Right cardiac atrium (tissue), 5 donors: ENCODE measurements at places on chromosomes 6 and 20.
A peak's percentile ranks its signal among the peaks of the same experiment; 100 is the strongest.

GRCh38 chr6:39338397-39338796, 15.9 kb upstream of the KCNK16 start:
- no peak for DNase-seq

- no peak for DNase-seq
Observed at GRCh38 chr6:143155681-143156080, 95.0 kb downstream of the AIG1 start.

- peak; percentile 72 for DNase-seq
Observed at GRCh38 chr6:79813854-79814709, 133.3 kb downstream of the ELOVL4 start.

- no peak for DNase-seq
Observed at GRCh38 chr20:52054123-52054522, 137.5 kb downstream of the ZFP64 start.

DNA sequence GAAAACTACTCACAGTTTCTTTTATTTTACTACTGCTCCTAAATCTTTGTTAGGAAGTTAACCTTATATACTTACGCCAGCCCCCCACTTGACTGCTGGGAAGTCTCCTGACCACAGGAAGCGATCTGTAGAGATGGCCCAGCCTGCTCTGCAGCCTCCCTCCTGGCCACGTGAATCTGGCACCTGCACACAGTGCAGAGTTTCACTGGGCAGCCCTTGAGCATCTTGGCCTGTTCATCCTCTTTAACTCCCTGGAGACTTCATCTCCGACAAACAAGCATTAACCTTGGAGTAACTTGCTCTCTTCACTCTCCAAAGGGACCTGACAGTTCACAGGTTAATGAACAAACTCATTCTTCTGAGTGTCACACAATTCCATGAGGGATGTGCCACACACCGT, 294.1 kb downstream of the BTBD9 start:
- no peak for DNase-seq
